Suprapubic skin (tissue), 4 donors: ENCODE measurements at places on chromosomes 13 and 19.

GRCh38 chr13:74206061-74206561 is 71.9 kb upstream of the KLF12 start:
- no peak for DNase-seq

DNA sequence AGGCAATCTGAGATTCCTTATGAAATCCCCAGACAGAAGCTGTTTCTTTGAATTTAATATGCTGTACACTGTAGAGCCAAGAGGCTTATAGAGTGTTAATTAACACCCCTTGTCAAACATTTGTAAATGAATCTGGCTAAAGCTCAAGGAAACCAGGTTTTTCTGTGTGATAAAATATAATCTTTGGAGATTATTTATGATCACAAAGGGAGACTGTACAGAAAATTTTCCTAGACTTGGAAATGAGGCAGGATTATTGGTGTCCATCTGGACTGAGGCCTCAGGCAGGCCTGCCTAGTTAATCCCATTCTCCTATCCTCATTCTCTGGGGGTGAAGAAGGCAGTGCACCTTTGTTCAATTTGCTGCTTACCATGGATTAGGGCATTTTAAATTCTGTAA is 17.8 kb downstream of the KL start:
- DNase-seq: no peak

DNA sequence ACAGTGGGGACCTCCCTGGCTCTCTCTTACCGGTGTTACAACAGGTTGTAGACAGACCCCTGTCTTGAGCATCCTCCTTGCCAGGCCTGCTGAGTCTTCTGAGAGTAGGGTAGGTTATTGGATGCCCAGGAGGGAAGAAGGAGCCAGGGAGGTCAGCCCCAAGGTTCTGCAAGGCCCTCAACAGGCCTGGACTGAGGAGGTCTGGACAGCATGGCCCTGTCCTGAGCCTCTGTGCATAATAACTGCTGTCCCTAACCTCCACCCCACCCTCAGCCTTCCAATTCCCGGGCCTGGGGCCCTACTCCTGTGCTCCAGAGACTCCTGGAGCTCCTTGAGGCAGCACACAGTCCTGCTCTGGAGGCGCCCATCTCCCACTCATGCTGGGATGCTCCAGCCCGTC is 336 bp downstream of the CD22 start:
- no peak for DNase-seq

DNA sequence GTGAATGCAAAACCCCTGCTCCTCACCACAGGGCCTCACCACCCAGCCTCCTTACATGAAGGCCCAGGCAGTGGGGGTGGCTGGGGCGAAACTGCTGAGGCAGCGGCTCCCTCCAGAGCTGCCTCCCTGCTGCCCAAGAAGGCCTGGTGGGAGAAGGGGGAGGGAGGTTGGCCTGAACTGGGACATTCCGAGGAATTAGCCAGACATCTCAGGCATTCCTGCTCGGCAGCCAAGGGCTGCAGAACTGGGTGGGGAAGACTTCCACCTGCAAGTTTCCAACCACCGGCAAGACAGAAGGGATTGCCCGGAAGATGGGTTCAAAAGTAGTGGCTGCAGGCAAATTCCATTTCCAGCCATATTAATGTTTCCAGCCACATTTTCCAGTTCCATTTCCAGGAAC is 2.3 kb upstream of the PSPN start:
- DNase-seq: no peak

DNA sequence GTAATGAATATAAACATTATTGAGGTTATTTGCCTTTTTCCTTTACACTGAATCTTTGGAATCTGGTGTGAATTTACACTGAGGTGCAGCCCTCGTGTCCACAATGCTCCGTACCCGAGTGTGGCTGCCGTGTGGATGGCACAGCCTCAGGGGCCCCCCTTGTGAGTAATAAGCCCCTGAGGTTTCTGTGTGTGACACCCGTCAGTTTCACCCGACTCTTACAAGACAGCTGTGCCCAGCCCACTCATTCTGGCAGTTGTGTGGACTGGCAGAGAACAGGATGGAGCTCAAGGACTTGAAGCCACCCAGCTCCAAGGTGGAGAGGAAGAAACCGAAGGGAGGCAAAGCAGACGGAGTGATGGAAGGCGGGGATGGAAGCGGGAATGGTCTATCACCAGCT is 7.8 kb downstream of the PROZ start:
- no peak for DNase-seq

DNA sequence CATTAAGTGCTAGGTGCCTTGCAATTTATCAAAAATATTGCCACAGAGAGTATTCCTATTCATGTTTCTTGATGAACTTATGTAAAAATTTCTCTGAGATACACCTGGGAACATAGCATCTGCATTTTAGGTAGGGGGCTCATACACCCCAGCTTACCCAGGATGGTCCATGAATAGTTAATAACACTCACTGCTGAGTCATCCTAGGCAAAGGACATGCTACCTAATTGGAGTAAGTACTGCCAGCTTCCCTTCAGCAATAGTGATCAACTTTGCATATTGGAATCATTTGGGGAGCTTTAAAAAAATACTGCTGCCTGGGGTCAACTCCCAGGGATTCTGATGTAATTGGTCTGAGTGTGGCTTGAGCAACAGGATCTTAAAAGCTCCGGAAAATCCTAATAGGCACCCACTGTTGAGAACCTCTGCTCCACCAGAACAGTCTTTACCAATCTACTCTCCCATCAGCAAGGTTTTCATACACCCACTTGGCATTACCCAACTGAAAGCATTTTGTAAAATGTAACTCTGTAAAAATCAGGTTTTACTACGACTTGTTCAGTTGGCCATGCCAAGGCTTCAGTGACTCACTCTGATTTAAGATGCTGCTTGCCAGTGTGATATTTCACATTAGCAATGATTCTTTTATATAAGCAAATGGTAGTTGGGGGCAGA is 67.2 kb upstream of the FNDC3A start:
- no peak for DNase-seq

DNA sequence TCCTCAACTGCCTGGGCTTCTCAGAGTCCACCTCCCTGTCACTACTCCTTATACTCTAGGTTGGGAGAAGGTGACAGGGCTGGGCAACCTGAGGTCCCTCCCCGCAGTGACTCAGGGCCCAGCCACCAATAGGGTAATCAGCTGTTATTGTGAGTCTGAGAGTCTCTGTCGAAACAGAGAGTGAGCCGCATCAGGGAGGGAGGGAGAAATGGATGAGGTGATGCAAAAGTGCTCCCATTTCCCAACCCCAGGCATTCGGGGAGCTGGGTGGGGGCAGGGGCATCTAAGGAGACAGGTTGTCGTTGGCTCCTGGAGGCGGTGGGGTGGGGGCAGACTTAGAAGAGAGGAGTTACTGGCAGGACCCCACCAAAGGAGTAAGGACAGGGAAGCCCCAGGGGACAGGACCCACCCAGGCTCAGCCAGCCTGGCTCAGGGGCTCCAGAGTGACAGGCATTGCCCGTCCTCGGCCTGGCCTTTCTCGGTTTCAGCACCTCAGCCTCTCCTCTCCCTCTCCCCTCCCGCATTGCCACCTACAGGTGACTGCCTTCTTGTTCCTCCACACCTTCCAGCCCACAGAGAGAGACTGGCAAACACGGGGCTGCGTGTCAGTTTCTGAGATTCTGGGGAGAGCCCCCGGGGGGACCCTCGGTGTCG is at the start of gene DMKN:
Gene DMKN (minus strand): TSS at position 22 of the 654 bp plus-strand sequence. CDS start 174 bp downstream, outside the sequence.
- DNase-seq: no peak

DNA sequence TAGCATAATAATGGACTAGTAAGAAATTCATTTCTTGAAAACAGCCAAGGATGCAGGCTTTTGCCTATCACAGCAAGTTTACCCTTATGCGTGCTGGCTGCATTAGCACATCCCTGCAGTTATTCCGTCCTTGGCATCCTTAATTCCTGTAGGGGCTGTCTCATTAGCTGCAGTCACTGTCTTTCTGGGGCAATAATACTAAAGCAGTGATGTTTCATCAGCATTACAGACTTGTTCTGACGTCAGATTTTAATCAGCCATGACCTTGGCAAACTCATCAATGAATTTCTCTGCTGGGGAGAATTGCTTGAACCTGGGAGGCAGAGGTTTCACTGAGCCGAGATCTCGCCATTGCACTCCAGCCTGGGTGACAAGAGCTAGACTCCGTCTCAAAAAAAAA is 103.7 kb downstream of the RXFP2 start:
- DNase-seq: no peak

DNA sequence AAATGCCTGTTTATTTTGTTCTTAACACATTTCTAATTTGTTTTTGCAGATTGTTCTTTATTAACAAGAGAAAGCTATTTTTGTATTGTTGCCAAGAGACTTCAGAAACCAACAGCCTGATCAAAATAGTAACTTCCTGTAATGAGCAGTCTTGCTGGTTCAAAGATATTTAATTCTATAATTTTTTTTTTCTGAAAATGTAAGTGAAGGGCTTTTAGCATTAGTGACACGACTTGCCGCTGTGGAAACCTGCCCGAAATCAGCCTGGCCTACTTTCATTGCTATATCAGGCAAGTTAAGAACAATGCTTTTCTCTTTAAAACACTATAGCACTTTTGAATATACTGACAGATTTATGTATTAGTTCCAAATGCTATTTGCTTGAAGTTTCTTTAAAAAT is 374.3 kb downstream of the EFNB2 start:
- DNase-seq: no peak

DNA sequence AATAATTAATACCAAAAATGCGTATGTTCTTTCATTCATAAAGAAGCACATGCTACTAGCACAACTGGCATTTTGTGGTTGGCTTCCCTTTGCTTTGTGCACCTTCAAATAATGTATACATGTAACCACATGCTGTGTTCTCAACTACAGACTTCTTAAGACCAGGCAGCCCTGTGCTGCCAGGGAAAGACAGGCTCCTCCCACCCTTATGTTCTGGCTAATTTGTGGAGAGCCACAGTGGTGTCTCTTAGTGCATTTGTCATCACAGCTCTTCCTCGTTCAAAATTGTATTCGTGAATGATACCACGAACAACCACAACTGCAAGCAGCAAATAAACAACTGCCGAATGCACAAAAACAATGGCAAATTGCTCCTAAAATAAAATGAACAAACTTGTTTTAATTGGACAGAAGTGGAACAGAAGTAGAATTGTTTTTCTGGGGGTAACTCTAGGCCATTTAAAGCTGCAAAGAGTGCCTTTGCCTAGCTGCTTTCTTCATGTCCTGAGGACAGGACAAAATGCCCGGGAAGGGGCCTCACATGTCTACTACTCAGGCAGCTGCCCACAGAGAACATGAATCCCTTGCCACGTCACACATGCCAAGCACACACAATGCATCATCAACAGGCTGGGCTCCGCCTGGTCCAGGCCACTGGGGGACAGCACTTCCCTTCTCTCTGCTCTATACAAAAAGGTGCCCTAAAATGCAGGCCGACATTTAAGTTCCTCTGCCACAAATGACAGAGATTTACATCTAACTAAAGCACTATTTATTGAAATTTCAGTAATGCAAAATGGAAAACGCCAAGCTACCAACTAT is 21.7 kb downstream of the IRS2 start:
- no peak for DNase-seq

DNA sequence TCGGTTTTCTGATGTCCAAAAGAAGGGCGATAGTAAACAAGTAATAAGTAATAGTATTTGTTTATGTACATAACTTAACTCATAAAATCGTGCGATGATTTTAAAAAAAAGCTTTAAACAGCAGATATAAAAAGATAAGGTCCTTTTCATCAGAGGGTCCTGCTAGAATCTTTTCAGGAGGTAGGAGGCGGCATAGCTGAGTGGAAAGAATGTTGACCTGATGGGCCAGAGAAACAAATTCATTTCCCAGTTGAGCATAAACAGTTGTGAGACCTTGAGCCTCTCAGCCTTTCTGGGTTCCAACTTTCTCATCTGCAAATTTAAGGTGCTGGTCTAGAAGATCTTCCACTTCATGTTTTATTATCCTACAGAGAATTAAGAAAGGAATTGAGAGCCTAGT is 173.5 kb downstream of the LACC1 start:
- DNase-seq: no peak

- DNase-seq: no peak
Observed at GRCh38 chr13:106573868-106574267, 5.9 kb upstream of the ARGLU1 start.

DNA sequence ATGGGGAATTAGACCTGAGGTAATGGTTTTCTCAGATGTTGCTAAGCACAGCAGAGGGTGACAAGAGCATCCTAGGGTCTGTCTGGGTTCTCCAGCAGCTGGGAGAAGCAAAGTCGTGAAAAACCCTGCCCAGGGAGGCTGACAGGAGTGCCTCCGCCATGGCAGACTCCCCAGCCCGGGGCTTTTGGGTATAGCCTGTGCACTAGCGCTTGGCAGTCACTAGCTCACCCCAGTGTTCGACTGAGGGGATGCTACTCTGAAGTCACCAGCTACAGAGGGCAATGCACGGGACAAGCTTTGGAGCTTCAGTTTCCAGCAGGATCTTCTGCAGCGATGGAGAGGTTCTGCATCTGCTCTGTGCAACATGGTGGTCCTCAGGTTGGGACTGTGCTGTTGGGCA is 87.5 kb downstream of the ING1 start:
- no peak for DNase-seq

GRCh38 chr13:66821551-66821950 is 408.6 kb downstream of the PCDH9 start:
- DNase-seq: no peak

GRCh38 chr13:80823472-80823871 is 482.5 kb upstream of the SPRY2 start:
- DNase-seq: no peak

GRCh38 chr19:43798546-43799409 is 3.5 kb downstream of the LYPD5 start:
- no peak for DNase-seq

DNA sequence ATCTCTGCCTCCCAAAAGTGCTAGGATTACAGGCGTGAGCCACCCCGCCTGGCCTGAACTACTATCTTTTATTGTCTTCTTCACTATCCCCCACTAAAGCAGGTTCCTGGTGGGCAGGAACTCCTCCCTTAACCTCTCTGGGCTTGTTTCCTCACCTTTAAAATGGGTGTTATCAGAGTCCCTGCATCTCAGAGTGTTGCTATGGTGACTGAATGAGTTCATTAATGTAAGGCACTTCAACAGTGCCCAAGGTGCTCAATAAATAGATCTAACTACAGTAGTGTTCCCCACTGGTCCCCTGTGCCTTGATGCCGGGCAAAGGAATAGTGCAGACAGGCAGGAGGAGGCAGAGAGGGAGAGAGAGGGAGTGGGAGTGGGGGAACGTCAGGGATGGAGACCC is 20.5 kb downstream of the CCDC97 start:
- DNase-seq: no peak

DNA sequence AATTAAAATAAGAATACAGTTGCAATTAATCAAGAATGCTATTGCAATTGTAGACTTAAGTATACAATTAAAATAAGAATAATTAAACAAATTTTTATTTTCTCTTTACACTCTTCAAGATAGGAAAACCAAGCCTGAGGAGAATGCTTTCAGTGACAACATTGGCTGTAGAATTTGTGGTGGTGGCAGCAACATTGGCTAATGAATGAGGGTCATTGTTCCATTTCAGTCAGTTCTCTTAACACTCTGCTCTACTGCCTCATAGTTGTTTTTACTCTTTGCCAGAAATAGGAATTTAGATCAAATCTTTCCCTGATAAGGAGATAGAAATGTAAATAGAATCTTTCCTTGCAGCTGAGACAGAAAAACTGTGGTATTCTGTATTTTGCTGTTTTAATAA is 391.6 kb downstream of the PCDH20 start:
- no peak for DNase-seq
